Glutamatergic neuron (in vitro differentiated cells): ENCODE measurements at places on chromosomes 1 and 21. TPM values are rescaled to one million over a fixed set of nuclear protein-coding genes. Genes with fewer than 3 reads are reported as not detected.

TEDDM1 gene
- not detected for total RNA-seq

PRAMEF33 gene
- not detected for total RNA-seq

DMAP1 gene
- 62.6 TPM for total RNA-seq

FAM72A gene
- total RNA-seq = 1.5 TPM
